SW480 (cell line): ENCODE measurements at places on chromosomes 12 and 14.

DNA sequence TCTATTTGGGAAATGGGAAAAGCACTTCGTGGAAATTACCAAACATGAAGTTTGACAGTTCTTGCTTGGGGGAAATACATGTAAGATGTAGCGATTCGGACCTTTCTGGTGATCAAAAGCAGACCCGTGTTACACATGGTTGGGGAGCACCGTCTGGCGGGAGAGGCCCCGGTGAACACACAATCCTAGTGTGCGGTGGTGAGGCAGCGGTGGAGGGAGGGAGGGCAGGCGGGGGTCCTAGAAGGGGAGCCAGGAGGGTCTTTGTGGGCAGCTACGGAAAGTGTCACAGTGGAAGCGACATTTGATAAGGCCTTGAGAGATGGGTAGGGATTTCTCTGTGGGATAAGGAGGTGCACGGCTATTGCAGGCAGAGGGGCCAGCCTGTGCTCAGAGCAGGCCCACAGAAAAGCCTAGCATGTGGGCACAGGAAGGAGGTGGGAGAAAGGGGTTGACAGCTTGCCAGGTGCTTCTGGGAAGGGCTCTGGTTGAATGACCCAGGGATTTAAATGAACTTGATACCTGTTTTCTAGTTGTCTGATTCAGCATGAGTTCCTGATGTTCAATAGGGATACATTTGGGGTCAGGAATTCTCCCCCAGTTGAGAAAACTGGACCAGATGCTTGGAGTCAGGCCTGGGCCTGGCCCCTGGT lies 7.2 kb downstream of the MVK start:
- DNase-seq = no peak

DNA sequence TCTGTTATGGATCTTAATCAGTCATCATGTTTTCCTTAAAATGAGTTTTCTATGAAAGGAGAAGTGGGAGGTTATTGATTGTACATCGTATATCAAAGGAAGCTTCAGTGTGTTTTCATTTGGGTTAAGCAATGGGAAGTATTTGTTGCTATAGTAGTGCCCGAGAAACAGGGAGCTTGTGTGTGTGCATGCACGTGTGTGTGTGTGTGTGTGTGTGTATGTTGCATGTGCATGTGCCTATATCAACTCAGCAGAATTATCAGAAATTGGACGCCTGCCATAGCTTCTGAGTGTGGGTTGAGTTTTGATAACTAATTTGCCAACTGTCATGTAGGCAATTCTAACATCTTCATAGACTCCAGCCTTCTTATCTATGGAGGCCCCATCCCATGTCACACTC lies 246.1 kb upstream of the CRY1 start:
- no peak for DNase-seq

DNA sequence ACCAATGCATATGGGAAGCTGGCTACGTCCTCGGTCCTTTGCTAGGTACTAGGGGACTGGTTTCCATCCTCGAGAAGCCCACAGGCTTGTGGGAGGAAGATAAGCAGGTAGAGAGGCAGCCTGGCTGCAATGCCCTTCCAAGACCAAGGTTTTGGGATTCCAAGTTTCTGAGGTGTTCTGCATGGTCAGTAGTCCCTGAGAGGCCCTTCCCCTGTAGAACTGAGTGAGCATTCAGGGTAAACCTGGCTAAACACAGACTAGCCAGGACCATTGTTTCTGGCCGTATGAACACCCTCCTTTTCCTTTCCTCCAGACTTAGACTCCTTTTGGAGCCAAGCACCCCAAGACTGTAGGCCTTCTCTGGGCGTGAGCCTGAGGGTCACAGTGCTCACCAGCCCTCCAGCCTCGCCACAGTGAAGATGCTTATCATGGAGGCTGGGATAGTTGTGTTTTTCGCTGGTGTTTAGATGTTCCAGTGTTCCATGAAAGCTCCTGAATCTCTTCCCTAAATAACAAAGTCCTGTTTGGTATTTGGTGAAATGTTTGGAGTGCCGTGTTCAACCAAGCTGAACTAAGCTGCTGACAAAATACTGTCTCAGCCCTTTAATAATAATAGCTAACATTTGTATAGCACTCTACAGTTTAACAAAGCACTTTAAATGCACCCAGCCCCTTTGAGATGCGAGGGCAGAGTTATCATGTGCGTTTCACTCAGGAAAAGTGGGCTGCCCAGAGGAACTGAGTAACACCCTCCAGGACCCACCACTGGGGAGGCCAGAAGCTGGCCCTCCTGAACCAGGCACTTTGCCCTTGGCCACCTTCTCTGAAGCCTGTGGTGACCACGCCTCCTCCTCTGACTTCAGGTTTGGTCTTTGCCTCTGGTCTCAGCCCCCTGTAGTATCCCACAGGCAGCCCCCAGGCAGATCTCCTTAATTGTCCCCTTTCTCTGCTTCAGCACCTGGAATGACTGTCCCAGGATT lies 284.5 kb downstream of the CACNA1C start:
- DNase-seq = no peak

DNA sequence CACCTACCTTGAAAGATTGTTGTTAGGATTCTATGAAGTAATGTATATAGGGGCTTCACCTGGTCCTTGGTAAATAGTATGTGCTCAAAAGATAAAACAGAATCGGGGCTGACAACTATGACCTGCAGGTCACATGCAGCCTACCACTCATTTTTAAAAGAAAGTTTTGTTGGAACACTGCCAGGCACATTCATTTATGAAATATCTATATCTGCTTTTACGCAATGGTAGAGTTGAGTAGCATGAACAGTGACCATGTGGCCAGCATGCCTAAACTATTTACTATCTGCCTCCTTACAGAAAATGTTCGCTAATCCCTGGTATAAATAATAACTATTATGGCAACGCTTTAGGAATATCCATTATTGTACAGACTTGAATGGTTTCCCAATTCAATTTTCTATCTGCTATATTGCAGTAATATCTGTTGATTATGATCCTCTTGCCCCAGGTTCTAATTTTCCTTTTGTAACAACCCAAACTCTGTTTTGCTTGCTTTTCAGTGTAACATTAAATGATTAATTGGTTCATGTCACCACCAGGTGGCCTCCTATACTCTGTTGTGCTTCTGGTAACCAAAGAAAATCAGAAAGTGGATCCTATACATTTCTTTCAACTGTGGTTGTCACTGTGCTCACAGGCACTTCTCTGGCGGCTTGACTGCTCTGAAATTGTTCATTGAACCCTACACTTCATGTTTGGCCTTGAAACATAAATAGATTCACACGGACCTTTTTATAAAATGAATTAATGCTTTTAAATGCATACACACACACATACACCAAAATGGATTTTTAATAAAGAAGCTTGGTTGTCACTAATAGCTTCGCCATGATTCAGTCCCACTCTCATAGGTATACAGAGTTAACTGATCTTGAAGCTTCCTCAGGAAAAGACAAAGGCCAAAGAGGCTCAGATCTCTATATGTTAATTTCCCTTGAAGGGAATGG lies 227.7 kb upstream of the NPAS3 start:
- peak; percentile 53 for DNase-seq

DNA sequence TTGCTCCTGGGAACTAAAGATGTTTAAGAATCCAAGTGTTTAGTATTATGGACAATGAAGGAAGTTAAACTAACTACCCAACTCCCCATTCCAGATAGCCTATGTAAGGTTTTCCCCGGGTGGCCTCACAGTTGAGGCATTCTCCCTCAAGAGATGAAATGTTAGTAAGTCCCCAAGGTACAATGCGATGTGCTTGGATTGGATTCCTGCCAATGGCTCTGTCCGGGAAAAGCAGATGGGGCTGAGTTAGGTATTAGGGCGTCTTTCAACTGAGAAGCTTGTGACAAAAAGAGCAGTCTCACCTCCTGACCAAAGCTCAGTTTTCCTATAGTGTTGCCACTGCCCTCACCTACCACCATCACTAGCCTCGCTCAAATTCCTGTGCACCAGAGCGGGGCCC lies 64.8 kb upstream of the E2F7 start:
- DNase-seq = no peak

- no peak for DNase-seq
Observed at GRCh38 chr14:92539419-92539818, 25.8 kb downstream of the RIN3 start.

- peak; percentile 57 for DNase-seq
Observed at GRCh38 chr12:12716151-12716792, 896 bp upstream of the CDKN1B start.

- DNase-seq = no peak
Observed at GRCh38 chr14:26400373-26400772, 197.5 kb downstream of the NOVA1 start.

DNA sequence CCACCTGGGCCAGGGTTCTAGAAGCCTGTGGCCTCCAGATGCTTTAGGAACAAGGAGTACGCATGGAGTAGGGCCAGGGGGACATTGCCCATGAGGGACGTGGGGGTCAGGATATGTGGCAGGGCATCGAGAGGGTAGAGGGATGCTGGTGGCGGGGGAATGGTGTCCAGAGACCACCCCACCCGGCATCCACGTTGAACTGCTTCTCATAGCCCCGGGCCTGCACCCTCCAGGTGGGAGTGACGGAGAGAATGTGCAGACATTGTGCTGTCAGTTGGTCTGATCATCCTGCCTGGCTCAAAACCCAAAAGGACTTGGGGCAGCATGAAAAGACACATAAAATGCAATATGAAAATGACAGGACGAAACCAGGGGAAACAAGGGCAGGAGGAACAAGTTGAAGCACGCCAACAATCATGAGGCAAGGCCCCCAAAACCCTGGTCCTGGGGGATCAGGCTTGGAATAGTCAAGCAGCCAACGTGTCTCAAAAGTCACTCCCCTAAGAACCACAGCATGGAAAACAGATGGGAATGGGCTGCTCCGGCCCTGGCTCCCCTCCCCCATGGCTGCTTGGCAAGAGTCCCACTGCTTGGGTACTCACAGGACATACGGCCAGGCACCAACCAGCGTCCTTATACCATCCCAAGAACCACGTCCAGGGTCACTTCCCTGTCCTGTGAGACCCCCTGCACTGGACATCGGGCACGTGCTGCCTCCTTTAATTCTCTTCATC lies 117.9 kb downstream of the DICER1 start:
- no peak for DNase-seq

DNA sequence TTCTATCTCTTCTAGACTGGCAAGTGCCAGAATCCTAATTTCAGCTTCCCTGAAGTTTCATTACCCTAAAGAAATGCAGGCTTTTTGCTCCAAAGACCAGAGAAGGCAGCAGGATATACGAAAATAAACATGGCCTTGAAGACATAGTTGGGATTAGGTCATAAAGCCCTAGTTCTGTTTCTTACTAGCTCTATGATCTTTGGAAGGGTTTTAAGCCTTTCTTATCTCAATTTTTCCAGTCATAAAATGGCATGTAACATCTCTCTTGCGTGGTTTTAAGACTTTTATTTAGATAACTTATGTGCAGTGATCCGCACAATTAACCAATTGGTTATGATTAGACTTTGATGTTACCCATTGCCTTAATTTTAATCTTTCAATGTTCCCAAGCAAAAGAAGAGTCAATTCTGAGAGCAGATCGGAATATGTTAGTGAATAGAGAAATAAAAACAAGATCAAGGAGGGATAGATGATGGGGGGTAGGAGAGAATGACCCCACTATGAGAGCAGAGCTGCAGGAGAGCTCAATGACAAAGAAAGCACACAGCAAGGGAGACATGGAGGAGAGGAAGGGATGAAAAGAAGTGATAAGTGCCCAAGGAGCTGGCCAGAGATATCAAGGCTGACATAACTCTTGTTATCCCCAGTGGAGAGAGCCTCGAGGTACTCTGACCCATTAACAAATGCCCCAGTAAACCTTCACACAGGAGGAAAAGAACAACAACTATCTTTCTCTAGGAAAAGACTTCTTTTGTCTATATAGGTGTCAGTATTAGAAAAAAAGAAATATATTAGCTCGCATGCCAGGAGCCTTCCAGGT lies 53.0 kb upstream of the ANP32D start:
- no peak for DNase-seq

DNA sequence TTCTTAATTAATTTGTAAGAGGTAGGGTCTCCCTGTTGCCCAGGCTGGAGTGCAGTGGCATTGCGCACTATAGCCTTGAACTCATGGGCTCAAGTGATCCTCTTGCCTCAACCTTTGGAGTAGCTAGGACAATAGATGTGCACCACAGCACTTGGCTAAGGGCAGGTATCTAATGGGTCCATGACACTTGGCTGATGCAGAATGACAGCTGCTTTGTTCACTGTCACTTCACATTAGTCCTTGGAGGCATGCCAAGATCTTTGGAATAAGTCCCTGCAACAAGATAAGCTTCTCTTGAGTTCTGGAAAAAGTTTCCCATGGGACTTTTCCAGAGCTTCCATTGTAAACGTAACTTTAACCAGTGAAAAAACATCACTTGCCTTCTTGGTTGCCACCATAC lies 23.4 kb downstream of the COQ6 start:
- DNase-seq = no peak

GRCh38 chr14:55699131-55700057 lies 119.4 kb downstream of the KTN1 start:
- DNase-seq = peak; percentile 2

- no peak for DNase-seq
Observed at GRCh38 chr14:31283578-31284252, 76.1 kb upstream of the HECTD1 start.

DNA sequence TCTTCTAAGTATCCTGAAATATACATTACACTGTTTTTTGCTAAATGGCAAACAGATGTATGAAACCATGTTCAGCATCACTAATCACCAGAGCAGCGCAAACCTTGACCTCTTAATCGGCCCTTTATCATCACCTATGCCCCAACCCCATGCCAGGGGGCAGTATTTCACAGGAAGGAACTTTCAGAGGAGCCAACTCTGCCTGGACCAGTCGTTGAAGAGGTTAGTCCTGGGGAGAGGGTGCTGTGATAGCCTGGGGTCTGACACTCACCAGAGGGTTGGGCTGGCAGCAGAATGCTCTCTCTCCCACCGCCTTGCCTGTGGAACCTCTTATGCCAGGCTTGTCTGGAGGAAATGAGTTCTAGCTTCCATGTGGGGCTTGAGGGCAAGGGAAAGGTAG lies 411.7 kb downstream of the TMEM117 start:
- DNase-seq = no peak

GRCh38 chr12:6461401-6462233 lies 8.9 kb downstream of the VAMP1 start:
- no peak for DNase-seq

GRCh38 chr14:100341301-100342031 lies 18.3 kb downstream of the SLC25A47 start:
- peak; percentile 57 for DNase-seq

- no peak for DNase-seq
Observed at GRCh38 chr12:99119943-99120342, 474.9 kb downstream of the APAF1 start.

DNA sequence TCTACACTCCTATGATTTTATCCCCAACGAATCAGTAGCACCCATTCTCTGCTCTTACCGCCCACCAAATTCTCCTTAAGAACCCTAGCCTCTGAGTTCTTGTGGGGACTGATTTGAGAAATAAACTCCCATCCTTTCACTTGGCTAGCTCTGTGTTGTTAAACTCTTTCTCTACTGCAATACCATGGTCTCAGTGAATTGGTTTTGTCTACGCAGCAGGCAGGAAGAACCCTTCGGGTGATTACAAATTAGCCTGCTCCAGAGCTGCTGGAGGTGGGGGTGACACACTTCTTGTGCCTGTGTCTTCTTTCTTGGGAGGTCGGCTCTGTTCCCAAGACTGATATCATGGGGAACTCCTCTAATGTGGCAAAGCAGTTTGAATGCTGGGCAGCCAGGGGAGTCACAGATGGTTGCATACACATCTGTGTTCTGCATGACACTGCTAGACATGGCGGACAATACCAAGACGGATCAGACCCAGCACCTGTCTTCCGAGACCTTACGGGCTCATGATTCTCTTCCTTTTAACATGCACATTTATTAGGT lies 1.6 kb upstream of the C1S start:
- no peak for DNase-seq
